ENCODE measurements at places on chromosomes 5 and 9.
A peak's percentile ranks its signal among the peaks of the same experiment; 100 is the strongest.

DNA sequence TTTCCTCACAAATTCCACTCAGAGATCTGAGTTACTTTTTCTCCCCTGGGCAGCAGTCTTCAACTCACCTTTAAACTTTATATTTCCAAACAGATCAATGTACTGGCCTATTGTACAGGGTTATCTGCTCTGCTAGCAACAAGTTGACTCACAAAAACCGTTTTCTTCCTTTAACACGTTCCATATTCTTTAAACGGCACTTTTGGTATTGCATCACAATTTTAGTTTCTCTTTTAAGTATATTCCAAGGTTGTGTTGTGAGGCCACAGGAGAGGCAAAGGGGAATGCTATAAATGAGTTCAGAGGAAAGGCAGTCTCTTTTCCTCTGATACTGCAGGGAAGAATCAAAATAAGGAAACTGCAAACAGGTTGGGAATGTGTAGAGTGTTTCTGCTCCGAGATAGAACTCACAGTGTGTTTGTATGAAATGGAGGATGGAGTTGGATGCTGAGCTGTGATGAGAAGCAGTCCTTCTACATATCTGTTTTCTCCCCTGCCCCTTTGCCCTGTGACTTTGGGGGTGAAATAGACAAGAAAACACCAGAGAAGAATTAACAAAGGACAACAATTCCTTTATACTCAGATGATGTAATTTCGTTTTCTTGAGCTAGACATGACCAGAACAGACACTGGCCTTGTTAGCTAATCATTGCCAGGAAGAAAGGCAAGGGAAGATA lies 9.9 kb upstream of the ALDOB start:
- no peak for ATAC-seq

- ATAC-seq: no peak
Measured at GRCh38 chr9:14365670-14366069, 51.7 kb upstream of the NFIB start.

DNA sequence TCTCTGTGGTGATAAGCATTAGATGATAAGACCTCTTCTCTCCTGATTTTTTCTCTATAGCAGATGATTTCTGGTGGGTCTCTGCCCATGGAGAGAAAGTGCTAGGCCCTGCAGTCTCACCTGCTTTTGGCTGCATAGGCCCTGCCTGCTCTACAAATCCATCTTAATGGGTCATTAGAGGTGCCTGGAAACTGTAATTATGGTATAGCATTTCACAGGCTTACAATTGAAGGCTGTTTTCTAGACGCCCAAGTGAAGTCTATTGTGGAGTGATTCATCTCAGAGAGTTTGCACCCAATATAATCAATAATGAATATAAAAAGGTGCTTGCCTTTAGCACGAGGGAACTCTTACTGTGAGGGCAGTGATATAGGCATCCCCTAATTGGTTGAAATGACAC lies 33.8 kb downstream of the NEUROG1 start:
- no peak for ATAC-seq

- ATAC-seq: no peak
Measured at GRCh38 chr5:145236983-145237382, 598.2 kb downstream of the PRELID2 start.

DNA sequence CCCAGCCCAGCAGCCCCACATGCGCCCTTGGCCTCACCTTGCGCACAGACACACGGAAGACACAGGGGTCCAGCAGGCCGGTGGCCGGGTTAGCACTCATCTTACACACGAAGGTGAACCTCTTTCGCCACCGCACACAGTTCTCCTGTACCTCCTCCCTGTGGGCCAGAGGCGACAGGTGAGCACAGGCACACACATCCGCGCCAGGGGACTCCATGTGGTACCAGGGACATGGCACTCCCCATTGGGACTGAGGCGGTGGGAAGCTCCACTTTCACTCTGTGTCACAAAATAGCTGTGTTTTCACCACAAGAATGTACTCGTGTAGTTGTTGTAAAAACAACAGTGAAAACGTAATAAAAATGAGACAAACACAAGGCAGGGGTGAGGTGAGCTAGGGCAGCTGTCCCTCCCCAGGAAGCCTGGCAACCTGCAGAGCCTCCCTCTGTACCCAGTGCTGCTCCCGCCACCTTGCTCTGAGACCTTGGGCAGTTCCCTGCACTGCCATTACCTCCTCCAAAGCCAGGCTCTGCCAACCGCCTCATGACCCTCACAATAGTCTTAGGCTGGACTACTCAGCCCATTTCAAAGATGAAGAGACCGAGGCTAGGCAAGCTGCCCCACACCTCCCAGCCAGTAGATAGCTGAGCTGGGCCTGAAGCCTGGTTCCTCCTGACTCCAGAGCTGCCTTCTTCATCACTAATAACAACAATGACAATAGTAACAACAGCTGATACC lies 16.3 kb upstream of the DPM2 start:
- no peak for ATAC-seq

- ATAC-seq: no peak
Measured at GRCh38 chr9:134521817-134522501, 119.6 kb upstream of the COL5A1 start.

DNA sequence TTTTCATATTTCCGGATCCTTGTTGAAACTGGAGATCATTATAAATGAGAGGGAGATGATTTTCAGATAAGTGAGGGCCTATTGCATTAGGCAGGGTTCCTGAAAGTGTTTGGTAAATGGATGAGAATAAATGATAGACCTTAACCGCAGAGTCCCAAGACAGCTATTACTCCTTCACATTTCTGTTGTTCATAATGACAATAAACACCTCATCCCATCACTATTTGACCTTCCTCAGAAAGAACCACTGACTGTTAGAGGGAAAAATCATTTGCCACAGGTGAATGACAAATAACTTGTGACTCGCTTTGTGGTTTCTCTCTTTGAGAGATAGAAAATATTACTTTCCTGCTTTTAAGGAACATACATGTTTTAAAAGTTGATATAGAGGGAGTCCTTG lies 47.3 kb upstream of the TRMT10B start:
- ATAC-seq: no peak

- no peak for ATAC-seq
Measured at GRCh38 chr9:2427120-2427891, 194.3 kb upstream of the VLDLR start.

DNA sequence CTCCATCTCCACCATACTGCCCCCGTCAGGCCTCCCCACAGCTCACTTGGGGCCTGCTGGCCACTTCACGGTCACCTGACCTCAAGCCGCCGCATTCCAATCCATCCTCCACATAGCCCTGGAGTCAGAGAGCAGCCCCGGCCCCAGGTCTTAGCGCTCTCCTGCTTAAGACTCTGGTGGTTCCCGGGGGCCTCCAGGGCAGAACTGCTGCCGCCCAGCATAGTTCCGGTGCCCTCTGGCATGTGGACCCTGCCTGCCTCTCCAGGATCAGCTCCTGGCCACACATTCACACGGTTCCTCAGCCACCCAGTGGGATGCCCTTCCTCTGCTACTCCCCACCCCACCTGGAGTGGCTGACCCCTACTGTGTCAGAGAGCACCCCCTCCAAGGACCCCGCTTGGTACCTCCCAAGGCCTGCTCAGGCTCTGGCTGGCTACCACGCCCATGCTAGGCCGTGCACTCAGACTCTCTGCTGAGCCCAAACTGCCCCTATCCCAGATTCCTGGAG lies 8.7 kb downstream of the PHYKPL start:
- no peak for ATAC-seq

DNA sequence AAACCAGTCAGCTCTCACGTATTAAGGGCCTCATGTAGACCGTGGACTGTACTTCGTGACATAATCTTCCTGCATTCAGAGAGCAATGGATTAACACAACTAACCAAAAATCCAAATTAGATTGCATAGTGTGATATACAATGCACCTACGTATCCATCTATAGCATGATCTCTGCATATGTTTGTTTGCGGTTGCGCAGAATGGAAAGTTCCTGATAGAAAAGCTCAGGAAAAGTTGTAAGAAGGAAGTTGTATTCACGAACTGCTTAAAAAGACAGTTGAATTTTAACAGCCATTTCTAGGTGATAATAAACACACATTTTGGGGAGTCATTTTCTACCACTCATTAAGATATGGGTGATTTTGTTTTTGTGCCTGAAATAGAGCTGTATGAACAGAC lies 869.0 kb downstream of the TLE4 start:
- ATAC-seq: no peak

DNA sequence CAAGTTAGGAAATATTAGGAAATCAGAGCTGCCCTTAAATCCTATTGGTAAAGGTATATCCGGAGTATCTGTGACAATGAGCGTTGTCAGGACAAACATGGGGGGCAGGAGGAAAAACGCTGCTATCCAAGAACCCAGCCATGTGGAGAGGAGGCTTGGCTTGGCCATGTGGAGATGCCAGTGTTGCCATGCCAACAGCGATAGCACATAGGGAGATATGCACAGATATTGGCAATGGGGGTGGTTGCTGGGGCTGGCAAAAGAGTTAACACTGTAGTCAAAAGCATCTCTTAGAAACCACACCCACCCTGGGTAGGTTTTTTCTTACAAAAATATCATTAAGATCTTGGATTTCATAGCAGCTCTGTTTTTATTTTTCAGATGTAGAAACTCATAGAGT lies 106.4 kb upstream of the ASTN2 start:
- no peak for ATAC-seq

DNA sequence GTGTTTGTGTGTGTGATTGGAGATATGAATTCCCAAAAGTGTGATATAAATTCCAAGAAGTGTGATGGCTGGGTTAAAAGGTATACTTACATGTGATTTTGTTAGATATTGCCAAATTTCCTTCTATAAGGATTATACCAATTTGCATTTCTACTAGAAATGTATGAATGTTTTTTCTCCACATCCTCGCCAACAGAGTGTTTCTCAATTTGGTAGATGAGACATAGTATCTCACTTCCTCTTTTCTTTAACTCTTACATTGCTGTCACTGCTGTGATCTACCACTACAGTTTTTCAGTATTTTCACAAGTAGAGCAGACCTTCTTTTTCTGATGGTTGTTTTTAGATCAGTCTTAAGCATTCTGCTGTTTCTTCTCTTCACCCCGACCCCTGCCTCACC lies 111.3 kb downstream of the FER start:
- peak; percentile 79 for ATAC-seq

- no peak for ATAC-seq
Measured at GRCh38 chr5:135158982-135159381, 125.0 kb upstream of the PITX1 start.

- ATAC-seq: peak; percentile 60
Measured at GRCh38 chr5:6827526-6828219, 114.4 kb downstream of the TENT4A start.

GRCh38 chr5:168827636-168828035 lies 248.5 kb upstream of the PANK3 start:
- ATAC-seq: no peak

GRCh38 chr5:159602434-159602833 lies 272.1 kb upstream of the IL12B start:
- ATAC-seq: no peak

DNA sequence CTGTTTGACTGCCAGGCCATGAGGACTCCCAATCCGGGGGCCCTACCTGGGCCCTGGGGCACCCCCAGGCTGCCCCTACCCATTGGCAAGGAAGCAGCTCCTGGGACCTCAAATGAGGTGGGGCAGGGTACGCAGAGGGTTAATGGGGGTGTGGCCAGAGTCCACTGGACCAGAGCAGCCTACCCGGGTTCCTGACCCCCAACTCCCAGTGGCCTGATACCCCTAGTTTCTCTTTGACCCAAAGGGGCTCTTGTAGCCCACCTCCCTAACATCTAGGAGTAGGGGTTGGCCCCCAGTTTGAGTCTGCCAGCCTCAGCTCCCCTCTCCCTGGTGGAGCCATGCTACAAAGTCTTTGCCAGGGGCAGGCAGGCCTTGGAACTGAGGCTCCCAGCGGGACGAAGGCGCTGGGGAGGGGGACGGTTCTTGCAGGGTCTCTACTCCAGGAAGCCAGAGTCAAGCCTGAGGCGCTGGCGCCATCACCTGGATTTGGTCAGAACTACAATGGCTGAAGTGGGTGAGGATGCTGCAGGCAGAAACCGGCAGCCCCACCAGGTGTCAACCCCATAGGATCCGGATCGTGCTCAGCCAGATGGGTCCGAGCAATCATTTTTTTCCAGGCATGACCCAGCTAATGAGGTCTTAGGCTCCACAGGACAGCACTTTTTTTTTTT lies 8.4 kb upstream of the CERCAM start:
- ATAC-seq: no peak

- no peak for ATAC-seq
Measured at GRCh38 chr9:121720311-121721057, 69.0 kb downstream of the DAB2IP start.

DNA sequence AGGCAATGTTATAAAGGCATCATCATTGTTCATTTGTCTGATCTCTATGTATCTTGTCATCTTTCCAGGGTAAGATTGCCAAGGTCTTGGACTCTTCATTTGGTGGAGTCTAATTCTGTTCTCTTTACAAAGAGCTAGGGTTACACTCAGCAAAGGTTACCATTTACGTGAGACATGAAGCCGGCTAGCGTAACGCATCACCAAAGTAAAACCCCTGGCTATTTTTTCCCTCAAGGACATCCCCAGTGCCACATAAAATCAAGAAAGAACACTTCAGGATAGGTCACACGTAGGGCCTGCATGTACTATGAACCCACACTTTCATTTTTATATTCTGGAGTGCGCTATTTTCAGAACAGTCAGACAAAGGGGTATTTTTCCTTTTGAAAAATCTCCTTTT lies 20.0 kb upstream of the MYOT start:
- peak; percentile 82 for ATAC-seq

- no peak for ATAC-seq
Measured at GRCh38 chr5:54212331-54212730, 98.0 kb downstream of the ARL15 start.

DNA sequence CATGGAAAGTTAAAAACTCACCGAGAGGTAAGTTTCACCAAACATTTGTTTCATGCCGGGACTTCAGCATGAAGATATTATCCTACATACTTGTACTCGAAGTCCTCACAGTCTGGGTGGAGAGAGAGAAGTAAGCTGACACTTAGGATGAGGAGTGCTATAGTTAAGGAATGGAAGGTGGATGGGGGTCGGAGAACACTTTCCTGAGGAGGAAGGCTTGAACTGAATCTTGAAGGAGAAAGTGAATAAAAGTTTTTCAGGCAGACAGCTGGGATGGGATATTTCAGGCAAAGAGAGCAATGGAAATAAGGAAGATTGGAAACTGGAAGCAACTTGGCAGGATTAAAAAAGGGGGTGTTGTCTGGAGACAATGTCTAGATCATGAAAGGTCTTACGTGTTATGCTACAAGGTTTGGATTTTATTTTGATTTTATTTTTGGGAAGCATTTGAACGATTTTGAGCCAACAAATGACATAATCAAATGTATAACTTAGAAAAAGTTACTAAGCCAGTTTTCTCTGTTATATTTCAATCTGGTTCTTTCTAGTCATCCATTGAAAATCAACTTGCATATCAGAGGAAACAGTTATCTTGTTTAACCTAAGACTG lies 167.1 kb downstream of the PAM start:
- no peak for ATAC-seq

- no peak for ATAC-seq
Measured at GRCh38 chr9:99370376-99370775, 148.3 kb downstream of the SEC61B start.

DNA sequence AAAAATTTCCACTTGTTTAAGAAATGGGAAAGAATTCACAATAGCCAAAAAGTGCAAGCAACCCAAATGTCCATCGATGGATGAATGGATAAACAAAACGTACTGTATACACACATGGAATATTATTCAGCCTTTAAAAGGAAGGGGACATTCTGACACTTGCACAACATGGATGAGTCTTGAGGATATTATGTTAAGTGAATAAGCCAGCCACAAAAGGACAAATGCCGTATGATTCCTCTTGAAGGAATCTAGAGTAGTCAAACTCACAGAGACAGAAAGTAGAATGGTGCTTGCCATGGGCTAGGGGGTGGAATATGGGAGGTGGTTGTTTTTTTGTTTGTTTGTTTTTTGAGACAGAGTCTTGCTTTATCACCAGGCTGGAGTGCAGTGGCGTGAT lies 3.8 kb upstream of the ATP6V0E1 start:
- no peak for ATAC-seq

Measured in stimulated activated memory B cell treated with anti-CD40 and anti-IgM and Interleukin-4, amounts not matched to agents 10 μg/mL and 1 μg/mL and 100 μg/mL, for 72 hours (primary cell).